Stimulated activated CD4-positive, alpha-beta T cell treated with anti-CD3 and anti-CD28 coated beads, TNF-alpha, amount 100 ng/mL, for 1 hour (primary cell): ENCODE measurements at places on chromosomes 16 and 17.

DNA sequence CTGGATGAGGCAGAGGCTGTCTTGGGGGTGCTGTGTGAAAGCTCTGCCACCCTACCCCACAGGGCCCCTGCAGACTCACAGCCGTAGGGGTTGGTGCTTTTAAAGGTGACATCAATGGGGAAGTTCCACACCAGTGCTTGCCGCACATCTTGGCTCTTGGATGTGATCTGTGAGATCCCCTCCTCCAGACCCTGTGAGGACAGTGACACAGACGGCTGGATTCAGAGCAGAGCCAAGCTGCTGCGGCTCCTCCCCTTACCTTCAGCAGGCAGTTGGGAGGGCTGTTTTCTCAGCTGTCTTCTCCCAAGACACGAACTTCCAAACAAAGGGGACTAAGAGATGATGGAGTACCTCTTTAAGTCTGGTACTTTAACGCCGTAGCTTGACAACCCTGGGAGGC, 4.8 kb downstream of the B9D1 start:
- no peak for DNase-seq

DNA sequence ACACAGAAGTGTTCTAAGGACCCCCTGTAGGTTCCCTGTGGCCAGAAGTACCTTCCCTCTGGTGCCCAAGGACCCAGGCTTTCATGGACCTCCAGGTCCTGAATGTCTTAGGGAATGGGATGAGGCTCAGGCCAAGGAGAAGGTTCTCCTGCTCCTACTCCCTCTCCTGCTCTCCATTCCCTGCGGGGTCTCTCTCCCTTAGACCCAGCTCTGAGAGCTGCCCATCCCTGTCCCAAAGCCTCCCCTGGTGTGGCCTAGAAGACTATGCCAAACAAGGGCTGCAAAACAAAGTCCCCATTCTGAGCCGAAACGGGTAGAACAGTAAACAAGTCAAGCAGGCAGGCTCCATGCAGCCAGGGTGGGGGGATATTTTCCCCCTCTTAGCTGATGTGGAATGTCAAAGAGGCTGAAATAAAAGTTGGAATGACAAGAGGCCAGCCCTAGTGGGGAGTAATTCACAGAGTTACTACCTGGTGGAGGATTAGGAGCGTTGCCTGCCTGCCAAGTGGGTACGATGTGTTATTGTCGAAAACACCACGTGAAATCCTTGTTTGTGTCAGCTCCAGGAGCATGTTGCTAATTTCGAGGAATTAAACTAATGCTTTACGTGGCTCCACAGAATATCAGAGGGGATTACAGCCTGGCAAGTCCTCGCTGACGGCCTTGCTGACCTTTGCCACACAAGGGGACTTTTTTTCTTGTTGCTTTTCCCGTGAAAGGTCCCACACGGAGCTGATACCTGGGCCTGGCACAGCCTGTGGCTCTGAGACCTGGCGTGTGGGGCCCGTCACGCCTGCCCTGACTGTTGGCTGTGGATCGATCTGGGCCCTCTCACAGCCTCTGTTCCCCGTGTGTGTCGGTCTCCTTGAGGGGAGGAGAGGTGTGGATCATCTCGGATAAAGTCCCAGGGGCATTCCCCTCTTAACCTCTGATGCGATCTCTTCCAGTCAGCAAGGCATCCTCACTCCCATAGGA, 2.9 kb downstream of the WFIKKN2 start:
- DNase-seq = no peak

DNA sequence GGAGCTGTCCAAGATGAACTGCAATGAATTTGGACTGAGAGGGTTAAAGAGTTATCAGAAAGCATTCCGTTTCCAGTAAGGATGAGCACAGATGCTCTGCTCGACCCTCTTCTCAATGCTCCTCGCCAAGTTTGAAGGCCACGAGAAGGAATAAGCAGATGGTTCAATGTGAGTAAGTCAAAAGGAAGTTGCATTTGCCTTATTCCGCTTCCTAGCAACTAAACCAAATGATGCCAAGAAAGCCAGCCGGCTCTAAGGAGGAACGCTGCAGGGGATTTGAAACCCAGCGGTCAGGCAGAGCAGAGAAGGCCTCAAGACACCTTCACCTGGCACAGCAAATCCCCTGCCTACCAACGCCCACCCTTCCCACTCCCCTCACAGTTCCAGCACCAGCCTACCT, 52.1 kb upstream of the CNEP1R1 start:
- DNase-seq = no peak

DNA sequence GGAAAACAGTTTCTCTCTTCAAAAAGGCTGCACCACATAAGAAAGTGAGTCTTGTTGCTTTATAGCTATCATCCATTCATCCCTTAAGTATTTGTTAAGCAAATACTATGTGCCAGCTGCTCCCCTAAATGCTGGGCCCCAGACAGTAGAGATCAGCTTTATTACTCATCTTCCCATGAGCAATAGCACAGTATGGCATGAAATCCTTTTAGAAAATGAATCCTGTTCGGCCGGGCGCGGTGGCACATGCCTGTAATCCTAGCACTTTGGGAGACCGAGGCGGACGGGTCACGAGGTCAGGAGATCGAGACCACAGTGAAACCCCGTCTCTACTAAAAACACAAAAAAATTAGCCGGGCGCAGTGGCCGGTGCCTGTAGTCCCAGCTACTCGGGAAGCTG, 99.5 kb downstream of the MYO1D start:
- DNase-seq = no peak

DNA sequence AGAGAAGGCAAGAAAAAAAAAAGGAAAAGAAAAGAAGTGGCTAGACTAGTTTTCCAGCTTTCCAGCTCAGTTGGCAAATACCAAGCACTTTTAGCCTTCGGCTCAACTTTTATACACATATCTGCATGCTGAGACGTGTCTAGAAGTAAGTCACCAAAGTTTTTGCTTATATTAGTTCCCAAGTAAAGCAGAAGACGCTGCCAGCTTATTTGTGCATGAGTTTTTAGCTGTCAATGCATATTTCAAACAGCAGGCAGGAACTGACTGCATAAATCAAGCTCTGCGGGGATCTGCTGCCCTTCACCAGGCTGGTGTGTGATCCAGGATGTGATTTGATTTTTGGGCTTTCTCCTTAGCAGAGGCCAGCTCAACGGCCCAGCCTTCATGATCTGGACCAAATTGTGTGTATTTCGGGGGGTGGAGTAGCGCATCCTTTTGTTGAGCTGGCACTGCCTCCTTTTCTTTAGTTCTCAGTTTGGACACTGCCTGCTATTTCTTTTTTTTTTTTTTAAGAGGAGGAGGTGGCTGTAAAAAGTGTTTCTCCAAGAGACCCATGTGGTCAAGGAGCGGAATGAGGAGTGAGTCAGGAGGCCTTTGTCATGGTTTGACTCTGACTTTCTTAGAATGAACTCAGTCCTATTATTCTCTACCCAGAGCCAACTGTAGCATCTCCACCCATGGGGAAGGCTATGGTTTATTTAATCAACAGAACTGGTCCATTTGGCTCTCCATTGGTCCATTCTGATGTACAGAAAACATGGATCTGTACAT, 162.6 kb upstream of the XYLT1 start:
- no peak for DNase-seq

DNA sequence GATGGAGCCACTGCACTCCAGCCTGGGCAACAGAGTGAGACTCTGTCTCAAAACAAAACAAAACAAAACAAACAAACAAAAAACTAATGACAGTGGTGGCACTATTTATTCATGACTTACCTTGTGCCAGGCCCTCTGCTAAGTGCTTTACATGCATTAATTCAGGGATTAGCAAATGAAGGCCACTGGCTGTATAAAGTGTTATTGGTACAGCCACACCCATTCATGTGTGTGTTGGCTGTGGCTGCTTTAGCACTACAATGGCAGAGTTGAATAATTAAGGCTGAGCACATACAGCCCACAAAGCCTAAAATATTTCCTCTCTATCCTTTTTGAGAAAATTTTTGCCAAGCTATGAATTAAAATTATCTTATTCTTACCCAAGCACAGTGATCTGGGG, 531.8 kb upstream of the CDH5 start:
- DNase-seq = no peak

DNA sequence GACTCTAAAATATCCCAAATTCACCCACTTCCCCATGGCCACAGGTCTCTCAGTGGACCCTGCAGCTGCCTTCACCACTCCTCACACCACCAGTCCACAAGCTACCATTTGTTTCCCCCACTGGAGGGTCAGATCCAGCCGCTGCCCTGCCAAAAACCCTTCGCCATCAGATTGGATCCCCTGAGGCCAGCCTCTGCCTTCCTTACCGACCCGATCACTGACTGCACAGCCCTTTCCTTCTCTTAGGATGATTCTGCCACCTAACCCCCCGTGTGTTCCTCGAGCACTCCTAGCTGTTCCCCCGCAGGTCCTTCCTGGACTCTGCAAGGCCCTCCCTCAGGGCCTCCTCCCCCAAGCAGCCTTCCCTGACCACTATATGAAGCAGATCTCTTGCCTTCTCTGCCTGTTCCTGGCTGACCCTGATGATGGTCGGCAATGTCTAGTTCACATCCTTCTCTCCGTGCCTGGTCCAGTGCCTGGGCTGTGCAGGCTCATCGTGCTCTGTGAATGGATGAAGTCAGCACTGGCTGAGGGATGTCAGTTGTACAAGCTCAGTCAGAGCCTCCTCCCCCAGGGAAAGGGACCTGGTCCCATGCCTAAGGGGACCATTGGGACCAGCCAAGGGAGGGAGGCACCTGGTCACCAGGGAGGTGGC, 46.0 kb downstream of the CPNE2 start:
- DNase-seq = no peak

DNA sequence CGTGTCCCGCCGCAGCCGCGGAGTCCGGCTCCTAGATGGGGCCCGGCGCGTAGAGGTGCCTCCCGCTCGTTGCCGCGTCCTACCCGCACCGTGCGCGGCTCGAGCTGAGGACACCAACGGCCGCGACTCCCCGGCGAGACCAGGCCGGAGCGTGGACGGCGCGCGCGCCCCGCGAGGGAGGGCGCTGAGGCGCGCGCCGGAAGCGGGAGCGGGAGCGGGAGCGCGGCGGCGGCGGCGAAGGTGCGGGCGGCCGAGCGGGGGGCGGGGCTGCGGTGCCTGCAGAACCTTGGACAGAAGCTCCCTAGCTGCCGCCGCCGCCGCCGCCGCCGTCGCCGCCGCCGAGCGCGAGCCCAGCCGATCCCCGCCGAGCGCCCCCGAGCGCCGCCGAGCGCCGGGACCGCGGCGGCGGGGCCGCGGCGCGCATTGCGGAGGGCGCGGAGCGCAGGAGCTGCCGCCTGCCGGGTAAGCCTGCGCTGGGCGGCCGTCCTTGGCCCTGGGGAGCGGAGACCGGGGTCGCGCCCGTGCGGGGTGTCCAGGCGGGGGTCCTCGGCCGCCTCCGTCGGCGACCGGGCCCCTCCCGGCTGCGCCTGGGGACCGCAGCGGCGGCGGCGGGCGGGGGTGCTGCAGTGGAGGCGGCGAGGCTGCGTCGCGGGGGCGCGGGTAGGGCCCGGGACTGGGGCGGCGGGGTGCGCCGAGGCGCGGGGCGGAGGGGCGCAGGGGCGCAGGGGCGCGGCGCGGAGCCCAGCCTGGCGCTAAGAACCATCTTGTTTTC, at the start of gene CDK5R1:
TSS of gene CDK5R1 (plus strand) at position 293 of the 772 bp plus-strand sequence. CDS start 628 bp downstream, outside the sequence.
- peak; percentile 55 for DNase-seq

DNA sequence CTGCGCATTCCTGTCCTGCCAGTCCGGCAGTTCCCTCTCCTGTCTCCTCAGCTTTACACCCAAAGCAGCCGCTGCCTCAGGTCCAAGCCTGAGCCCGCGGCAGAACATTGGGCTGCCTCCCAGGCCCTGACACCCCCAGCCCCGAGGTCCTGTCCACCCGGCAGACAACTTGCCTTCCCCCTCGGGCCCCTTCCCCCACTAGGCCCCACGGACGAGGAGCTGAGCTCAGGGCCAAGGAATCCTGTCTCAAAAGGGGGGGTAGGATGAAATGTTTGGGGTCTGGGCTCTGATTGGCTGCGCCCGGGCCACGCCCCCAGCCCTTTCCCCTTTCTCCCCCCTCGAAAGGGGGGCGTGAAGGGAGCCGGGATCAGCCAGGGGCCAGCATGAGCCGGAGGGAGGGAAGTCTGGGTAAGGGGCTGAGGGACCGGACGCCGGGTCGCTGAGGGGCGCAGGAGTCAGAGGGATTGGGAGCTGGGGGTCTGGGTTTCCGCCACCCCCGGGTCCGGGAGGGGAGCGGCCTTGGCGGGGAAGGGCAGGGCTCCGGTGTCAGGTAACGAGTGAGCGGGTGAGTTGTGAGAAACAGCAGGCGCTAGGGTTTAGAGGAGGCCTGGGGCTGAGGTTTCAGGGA, at the start of gene CTF1:
TSS of gene CTF1 (plus strand) at position 354 of the 628 bp plus-strand sequence. CDS start at position 384, 30 bp downstream.
- DNase-seq = no peak

DNA sequence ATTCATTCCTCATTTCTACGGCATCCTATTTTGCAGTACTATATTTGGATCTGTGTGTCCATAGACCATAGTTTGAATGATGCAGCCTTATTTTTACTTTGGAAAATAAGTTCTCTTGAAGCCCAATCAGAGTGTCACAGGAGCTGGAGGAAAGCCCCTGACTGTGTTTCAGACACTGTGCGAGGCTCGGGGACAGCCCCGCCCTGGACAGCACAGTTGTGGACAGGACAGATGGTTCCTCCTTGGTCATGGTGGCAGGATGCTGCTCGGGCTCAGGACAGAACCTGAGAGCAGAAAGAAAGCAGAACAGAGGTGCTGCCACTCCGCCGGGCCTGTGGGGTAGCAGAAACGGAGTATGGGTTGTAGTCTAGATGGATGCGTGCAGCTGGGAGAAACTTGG, 22.9 kb downstream of the BANP start:
- DNase-seq = no peak

DNA sequence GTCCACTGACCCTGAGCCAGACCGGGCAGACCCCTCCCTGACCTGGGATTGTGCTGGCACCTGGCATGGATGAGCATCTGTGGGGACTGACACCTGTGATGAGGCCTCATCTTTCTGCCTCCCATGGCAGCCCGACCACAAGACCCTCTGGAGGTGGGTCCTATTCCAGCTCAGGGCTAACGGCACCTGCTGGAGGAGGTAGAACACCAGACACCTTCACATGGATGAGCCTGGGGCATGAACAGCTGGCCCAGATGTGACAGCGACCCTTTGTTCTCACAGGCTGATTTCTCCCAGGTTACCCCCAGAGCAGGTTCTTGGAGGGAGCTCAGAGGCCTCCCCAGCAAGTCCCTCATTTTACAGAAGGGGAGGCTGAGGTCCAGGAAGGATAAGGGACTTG, 46.4 kb upstream of the PIK3R6 start:
- DNase-seq = no peak

- no peak for DNase-seq
Observed at GRCh38 chr17:48179071-48179945, 71.7 kb downstream of the SNX11 start.
